ENCODE measurements at places on chromosomes 2 and 18.

GRCh38 chr2:205086662-205087061 lies 541.4 kb downstream of the PARD3B start:
- peak; percentile 49 for DNase-seq

DNA sequence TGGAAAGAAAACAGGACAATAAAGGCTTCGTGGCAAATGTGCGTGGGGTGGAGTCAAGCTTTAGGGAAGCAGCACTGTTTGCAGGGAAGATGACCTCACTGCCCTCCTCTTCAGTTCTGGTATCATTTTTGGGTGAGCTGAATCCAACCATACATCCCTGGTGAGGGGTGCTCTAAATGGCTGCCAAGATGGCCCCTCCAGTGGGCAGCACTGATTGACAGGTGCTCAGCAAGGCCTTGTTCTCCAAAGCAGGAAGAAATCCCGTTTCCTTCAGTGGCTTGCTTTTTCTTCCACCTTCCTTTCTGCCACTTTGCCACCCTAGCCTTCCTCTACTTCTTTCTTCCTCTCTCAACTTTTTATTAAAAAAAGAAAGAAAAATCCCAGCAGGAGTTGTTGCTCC lies 132.8 kb upstream of the SP5 start:
- DNase-seq = no peak

- DNase-seq = peak; percentile 94
Measured at GRCh38 chr18:7577706-7578105, 10.6 kb downstream of the PTPRM start.

DNA sequence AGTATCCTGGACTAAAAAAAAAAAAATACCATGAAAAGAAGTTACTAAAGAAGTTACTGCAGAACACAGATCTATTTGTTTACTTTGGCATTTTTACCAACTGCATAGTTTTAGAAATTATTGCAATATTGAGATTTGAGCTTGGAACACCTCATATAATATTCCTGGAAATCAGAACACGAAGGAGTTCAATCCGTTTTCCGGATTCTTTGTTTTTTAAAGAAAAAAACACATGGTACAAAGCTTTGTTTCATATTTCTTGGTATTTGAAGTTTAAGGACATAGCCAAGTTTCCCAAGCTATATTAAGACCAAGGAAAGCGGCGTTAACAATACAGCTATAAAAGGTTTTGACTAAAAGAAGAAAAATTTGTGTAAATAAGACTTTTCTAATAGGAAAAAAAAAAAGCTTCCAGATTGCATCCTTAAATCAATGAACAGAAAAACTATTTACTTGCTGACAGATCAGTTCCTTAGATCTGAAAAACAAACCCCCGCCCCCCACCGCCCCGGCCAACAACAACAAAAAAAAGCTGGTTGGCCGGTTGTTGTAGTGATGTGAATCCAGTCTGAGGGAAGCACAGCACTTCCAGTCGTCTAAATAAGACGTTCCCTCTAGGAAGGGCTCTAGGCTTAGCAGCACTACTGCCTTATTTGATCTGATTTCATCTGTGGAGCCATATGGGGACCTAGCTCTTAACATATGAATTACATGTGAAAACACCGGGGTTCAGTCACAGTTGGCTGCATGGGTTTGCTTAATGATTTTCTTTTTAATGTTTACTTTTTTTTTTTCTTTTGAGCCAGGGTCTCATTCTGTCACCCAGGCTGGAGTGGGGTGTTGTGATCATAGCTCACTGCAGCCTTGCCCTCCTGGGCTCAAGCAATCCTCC lies 2.5 kb upstream of the RHOB start:
- peak; percentile 70 for DNase-seq

DNA sequence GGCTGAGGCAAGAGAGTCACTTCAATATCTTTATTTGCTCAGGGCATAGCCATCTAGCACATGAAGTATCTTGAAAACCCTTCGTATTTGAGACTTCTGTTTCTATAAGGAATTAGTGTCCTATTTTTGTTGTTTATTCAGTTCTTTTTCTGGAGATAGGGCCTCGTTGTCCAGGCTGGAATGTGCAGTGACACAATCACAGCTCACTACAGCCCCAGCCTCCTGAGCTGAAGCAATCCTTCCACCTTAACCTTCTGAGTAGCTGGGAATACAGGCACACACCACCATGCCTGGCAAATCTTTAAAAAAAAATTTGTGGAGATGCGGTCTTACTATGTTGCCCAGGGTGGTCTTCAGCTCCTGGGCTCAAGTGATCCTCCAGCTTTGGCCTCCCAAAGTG lies 50.6 kb downstream of the PSMD14 start:
- no peak for DNase-seq

- DNase-seq = no peak
Measured at GRCh38 chr2:203338322-203338721, 10.1 kb downstream of the ABI2 start.

DNA sequence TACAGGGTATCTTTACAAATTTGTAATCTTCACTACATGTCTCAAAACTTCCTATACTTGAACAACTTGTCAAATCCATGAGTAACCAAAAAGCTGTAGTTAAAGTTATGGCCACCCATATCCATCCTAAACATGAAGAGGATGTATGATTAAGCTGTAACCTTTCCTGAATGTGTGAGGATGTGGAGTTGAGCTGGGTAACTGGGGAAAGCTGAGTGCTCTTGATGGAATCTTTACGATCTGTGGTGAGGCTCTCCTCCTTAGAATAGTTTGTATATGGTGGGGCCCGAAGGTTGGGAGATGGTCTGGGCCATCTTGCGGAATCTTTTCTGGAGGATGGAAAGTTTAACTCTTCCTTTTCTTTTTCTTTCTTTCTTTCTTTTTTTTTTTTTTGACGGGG lies 29.4 kb downstream of the DPP4 start:
- peak; percentile 43 for DNase-seq

- no peak for DNase-seq
Measured at GRCh38 chr18:26135548-26135947, 1.9 kb downstream of the PSMA8 start.

GRCh38 chr2:113875135-113875534 lies 14.8 kb upstream of the ACTR3 start:
- DNase-seq = no peak

- DNase-seq = no peak
Measured at GRCh38 chr2:132951008-132951714, 281.2 kb upstream of the LYPD1 start.

DNA sequence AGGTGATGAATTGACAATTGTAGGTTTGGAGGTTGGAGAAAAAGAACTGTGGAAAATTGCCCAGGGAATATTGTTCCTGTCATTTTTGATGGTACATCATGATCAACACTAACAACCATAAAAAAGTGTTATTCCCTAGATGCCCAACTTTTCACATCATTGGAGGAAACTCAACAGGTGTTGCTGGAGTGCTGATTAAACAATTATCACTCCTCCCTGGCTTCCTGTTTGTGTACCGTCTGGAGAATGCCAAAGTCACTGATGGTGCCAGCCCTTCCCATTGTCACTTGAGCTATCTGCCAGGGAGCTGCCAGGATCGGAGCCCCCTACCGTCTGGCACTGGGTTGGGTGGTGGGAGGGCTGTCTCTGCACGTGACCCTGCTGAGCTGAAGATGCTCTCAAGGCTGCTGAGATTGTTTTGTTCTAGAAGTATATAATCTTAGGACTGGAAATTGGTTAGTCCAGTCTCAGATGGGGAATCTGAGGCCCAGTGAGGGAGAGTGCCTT lies 156.9 kb downstream of the PRKCE start:
- DNase-seq = no peak

- DNase-seq = peak; percentile 37
Measured at GRCh38 chr2:157055660-157056199, 201.8 kb upstream of the GALNT5 start.

GRCh38 chr2:12177455-12178288 lies 431.2 kb downstream of the LPIN1 start:
- no peak for DNase-seq

DNA sequence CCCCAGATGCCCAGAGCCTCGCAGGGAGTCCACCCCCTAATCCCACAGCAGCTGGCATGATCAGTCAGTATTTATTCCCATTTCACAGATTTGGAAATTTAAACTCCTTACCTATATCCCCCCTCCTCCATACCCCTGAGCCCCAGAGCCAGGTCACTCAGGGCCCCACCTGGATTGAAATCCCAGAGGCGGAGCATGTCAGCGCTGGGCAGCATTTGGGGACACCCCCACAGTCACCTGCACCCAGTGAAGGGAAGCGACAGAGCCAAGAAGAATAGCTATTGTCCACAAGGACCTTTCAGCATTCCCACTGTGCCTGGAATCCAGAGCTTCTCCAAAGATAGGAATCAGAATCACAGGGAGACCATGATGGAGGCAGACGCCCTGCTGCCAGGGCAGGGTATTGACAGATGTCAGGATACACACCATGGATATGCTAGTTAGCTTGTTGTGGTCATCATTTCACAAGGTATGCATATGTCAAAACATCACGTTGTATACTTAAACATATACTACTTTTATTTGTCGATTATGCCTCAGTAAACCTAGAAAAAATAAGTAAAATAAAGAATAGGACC lies 968 bp upstream of the ASTL start:
- no peak for DNase-seq

DNA sequence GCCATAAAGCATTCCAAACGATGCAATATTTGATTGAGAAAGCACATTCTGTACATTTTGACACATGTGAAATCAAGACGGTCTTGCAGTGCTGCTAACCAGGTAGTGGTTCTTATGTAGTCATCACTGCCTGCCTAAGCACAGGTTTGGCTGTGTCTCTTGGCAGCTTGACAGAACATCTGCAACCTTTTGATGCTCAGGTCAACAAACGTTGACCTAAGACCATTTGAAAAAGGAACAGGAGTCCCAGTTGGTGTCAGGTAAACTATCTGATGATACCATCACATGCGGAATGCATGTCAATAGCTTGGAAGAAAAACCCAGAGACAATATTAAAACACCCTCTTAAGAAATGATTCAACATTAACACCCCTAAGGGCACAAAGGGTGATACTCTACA lies 80.7 kb downstream of the L3MBTL4 start:
- no peak for DNase-seq

- no peak for DNase-seq
Measured at GRCh38 chr2:13666582-13667414, 950.1 kb downstream of the TRIB2 start.

DNA sequence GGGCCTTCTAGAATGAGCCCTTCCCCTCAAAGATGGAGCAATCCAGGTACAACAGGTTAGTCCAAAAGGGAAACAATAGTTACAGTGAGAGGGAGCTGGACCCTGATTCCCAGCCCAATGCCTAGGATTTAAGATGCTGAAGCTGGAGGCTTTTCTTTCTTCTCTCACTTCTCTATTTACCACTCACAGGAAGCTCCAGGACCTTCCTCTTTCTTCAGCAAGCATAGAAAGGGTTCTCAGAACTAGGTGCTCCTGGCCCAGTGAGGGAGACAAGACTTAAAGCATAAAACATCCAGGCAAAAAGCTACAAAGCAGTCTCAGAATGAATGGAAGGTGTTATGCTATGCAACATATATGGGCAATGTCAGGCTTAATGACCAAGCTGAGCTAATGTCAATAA lies 279.0 kb downstream of the SRBD1 start:
- no peak for DNase-seq

DNA sequence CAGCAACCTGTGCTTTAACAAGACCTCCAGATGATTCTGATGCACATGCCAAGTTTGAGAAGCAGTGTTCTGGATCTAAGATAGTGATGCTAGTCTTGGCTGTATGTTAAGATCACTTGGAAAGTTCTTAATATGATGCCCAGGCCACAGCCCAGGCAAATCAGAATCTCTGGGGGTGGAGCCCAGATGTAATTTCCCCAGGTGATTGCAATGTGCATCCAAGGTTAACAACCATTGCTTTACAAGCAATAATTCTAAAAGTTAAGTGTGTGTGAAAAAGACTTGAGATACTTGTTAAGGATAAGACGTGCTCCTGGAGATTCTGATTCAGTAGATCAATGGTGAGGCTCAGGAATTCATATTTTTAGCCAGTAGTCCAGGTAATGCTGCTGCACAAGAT lies 44.3 kb upstream of the MYO1B start:
- DNase-seq = no peak

DNA sequence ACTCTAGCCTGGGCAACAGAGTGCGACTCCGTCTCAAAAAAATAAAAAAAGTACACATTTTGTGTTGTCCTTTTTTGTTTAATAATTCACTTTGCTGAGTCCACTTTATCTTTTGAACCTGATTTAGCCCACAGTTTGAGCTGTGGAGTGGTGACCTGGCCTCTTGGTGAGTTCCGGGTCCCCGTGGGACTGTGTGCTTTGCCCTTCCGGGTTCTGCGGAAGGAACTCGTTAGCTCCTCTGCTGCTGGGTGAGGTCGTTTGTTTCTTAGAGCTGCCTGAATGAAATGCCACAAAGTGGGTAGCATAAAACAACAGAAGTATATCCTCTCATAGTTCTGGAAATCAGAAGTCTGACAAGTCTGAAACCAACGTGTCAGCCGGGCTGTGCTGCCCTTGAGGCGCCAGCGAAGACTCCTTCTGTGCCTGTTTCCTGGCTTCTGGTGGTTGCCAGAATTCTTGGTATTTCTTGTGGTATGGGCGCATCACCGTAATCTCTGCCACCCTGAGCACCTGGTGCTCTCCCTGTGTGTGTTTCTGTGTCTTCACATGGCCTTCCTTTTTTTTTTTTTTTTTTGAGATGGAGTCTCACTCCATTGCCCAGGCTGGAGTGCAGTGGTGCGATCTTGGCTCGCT lies 3.5 kb downstream of the EFHD1 start:
- DNase-seq = no peak

GRCh38 chr2:195613922-195614321 lies 43.1 kb upstream of the SLC39A10 start:
- peak; percentile 96 for DNase-seq

DNA sequence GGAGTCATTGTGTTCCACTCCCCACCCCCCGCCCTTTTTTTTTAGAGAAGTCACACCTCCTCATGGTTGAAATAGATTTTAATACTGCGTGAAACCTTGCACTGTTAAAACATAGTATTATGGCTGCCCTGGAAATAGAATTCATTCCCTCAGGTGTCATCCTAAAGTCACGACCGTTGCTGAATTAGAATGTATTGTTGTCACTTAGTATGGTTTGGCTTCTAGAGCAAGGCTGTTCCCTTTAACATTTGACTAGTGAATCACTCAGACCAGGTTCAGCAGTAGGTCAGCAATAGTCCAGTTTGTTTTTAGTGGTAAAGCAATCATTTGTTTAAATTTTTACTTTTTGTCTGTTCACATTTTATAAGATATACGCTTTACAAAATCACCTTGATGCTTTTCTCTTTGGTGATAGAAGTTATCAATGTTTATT lies 1.2 kb downstream of the BABAM2 start:
- no peak for DNase-seq

GRCh38 chr2:105338020-105338385 lies 663 bp downstream of the C2orf49 start:
- no peak for DNase-seq

- no peak for DNase-seq
Measured at GRCh38 chr2:152120430-152120829, 21.6 kb upstream of the CACNB4 start.
